ENCODE measurements at places on chromosomes 3 and 15. TPM values are rescaled to one million over a fixed set of nuclear protein-coding genes. Genes with fewer than 3 reads are reported as not detected.

The COLQ gene
- total RNA-seq: 4.2 TPM

The TERC gene
- 136 TPM for total RNA-seq

The FANCD2 gene
- 25.5 TPM for total RNA-seq

The LSAMP gene
- total RNA-seq: 1.5 TPM

DNA sequence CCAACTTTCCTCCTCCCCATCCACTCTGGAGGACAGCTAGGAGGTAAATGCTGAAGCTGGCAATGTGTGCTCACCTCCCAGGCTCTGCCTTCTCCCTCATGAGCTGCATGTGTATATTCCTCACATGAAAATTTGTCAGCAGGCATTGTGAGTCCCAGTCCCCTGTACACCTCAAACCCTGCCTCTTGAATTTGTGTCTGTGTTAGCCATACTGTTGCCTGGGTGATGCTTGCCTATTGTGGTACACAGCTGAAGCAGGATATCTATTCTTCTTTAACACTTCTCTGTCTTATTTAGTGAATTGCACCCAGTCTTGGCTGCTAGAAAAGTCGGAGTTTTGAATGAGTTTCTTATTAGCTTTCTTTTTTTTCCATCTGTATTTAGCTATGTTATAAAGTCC lies 586.0 kb upstream of the TGFBR2 start:
- no peaks in the 10 kb centered on the region for H3K4me1 ChIP-seq
- no peaks in the 10 kb centered on the region for H3K27me3 ChIP-seq
- no peak overlapping the region for H3K27ac ChIP-seq
- H3K36me3 ChIP-seq: no peaks in the 10 kb centered on the region
- DNase-seq: no peak
- no peak overlapping the region for H3K4me3 ChIP-seq

- DNase-seq: no peak
- H3K36me3 ChIP-seq: no peaks in the 10 kb centered on the region
- H3K27ac ChIP-seq: no peak overlapping the region
- H3K27me3 ChIP-seq: no peaks in the 10 kb centered on the region
- no peaks in the 10 kb centered on the region for H3K4me1 ChIP-seq
Measured at GRCh38 chr3:130527426-130527825, 10.4 kb downstream of the COL6A6 start.

GRCh38 chr15:35134299-35134698 lies 49.2 kb upstream of the NANOGP8 start:
- no peak overlapping the region for H3K27ac ChIP-seq
- DNase-seq: no peak
- no peaks in the 10 kb centered on the region for H3K4me1 ChIP-seq
- no peak overlapping the region for H3K4me3 ChIP-seq
- H3K27me3 ChIP-seq: no peaks in the 10 kb centered on the region

DNA sequence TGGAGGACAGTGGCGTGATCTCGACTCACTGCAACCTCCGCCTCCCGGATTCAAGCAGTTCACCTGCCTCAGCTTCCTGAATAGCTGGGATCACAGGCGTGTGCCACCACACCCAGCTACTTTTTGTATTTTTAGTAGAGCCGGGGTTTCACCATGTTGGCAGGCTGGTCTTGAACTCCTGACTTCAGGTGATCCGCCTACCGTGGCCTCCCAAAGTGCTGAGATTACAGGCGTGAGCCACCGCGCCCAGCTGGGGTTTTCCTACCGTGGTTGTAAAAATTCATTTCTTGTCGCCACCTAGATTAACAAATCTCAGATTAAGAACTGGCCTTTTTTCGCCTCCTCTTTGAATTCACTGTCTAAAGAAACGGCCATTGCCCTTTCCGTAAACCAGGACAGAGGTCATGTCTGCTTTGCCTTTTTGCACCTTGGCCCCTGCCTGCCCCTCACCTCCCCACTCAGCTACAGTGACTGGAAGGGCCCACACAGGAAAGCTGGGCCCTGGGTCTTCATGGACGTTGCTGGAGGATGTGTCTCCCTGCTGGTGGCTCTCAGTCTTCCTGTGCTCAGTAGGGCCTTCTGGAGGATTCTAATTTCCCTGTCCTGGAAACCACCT lies 17.2 kb downstream of the ZNF710 start:
- H3K36me3 ChIP-seq: peaks cover 3% of the 10 kb centered on the region
- peaks cover 50% of the 10 kb centered on the region for H3K4me1 ChIP-seq
- H3K4me3 ChIP-seq: no peak overlapping the region

- no peak overlapping the region for H3K27ac ChIP-seq
- no peak overlapping the region for H3K4me3 ChIP-seq
- no peaks in the 10 kb centered on the region for H3K4me1 ChIP-seq
- DNase-seq: no peak
- H3K27me3 ChIP-seq: peaks cover 4% of the 10 kb centered on the region
Measured at GRCh38 chr3:187624588-187624987, 45.6 kb downstream of the SST start.

All from thymus (tissue), 14 donors.